ENCODE measurements at places on chromosomes 3 and 15. TPM values are rescaled to one million over a fixed set of nuclear protein-coding genes. Genes with fewer than 3 reads are reported as not detected.

Gene TMEM43
- 82.9 TPM for total RNA-seq

Gene LCTL
- not detected for total RNA-seq

Gene ACKR4
- not detected for total RNA-seq

Gene RETNLB
- not detected for total RNA-seq

Gene IGSF11
- total RNA-seq = 6.6 TPM

Gene HRH1
- 10.2 TPM for total RNA-seq

Gene SUMF1
- 20.6 TPM for total RNA-seq

Gene AADACL2
- not detected for total RNA-seq

Gene MKRN3
- 3.3 TPM for total RNA-seq

All from A549 treated with RU486 at 1 μM for 4 hours (cell line).